ENCODE measurements at places on chromosomes 4 and X.

DNA sequence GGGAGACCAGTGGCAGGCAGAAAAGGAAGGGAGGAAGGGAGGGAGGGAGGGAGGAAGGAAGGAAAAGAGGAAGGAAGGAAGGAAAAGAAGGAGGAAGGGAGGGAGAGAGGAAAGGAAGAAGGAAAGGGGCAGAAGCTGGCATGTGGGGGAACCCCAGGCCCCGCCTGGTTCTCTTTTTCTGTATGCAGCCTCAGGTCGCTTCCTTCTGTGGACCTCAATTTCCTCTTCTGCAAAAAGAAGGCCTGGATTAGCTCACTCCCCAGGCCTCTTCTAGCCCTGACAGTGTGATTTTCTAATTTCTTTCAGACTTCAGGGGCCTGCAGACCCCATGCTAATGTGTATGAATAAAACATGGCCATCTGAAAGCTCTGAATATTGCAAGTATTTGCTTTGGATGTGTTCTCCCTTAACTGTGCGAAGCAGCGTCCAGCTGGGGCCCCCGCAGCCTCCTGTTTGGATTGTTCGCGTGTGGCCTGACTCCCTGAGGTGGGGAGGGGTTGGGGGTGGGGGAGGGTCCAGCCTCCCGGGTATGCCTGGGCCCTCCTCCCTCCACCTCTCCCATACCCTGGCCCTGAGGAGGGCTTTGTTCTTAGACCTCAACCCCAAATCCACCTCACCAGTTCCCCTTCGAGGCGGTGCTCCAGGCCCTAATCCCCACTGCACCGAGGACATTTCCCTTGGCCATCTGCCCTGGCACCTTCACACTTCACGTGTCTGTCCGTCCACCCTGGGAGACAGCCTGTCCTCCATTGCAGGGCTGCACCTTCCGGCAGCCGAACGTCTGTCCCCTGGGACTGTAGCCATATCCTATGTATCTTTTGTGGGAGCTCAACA lies 199.9 kb upstream of the ATP6AP2 start:
- DNase-seq, result no peak

DNA sequence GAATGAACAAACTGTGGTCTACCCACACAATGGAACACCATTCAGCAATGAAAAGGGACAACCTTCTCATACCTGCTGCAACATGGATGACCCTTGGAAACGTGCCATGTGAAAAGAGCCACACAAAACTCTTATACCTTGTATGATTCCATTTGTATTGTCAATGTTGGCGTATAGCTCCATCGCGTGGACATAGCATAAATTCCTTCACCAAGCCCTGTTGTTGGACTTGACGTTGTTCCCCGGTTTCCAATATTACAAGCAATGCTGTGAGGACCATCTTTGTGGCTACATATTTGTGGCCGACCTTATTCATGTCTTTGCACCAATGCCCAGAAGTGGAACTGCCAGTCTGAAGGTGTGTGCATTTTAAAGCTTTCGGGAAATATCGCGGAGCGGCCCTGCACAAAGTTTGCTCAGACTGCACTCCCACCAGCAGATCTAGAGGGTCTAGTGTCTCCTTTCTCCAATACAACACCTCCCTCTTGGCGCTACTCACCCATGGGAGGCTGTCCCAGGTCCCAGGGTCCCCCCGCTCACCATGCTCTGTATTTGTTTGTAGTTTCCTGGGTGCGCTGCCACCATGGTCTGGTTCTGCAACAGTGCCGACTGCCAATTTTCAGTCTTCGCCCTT lies at the start of gene CLDN34:
TSS of gene CLDN34 (plus strand) at position 584 of the 634 bp plus-strand sequence. CDS start at position 584, 0 bp downstream.
- no peak for DNase-seq

DNA sequence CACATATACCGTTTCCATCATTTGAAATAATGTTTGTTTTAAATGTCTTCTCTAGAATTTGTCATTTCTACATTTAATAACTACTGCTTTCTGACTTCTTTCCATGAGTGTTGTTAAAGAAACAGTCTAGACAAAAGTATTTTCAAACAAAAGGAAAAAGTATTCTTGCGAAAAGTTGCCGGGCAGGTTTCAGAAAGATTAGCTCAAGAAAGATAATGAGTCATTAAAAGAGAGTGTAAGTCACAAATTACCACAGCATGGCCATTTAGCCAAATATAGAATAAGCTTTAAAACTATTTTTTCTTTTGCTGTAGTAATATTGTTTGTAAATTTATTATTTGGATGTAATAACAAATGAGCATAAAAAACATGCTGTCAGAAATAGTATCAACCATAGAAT lies 493.0 kb downstream of the TLL1 start:
- DNase-seq, result no peak

- DNase-seq, result no peak
Measured at GRCh38 chr4:137065311-137065710, 467.0 kb downstream of the PCDH18 start.

DNA sequence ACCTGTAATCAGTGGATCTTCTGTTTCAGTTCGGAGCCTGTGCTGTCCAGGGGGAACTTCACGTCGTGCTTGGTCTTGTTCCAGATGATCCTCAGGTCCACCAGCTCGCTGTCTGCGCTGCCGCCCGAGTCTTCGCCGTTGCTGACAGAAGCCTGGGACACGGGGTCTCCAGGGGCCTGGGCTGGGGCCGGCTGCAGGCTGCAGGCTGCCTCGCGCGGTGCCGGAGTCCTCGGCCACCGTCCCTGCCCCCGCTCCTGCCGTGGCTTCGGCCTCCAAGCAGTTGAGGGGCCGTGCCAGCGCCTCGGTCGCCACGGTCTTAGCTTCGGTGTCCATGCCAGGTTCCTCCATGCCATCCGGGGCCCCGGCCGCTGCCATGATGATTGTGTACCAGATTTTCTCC lies 37.3 kb upstream of the CCNI start:
- no peak for DNase-seq

GRCh38 chrX:53093177-53093655 lies 726 bp upstream of the KANTR start:
- peak; percentile 72 for DNase-seq

GRCh38 chr4:47717188-47717587 lies 120.7 kb downstream of the CORIN start:
- no peak for DNase-seq

GRCh38 chrX:111520506-111520905 lies 9.1 kb downstream of the SERTM2 start:
- no peak for DNase-seq

GRCh38 chrX:45731448-45731847 lies 530.8 kb upstream of the DIPK2B start:
- DNase-seq, result no peak

DNA sequence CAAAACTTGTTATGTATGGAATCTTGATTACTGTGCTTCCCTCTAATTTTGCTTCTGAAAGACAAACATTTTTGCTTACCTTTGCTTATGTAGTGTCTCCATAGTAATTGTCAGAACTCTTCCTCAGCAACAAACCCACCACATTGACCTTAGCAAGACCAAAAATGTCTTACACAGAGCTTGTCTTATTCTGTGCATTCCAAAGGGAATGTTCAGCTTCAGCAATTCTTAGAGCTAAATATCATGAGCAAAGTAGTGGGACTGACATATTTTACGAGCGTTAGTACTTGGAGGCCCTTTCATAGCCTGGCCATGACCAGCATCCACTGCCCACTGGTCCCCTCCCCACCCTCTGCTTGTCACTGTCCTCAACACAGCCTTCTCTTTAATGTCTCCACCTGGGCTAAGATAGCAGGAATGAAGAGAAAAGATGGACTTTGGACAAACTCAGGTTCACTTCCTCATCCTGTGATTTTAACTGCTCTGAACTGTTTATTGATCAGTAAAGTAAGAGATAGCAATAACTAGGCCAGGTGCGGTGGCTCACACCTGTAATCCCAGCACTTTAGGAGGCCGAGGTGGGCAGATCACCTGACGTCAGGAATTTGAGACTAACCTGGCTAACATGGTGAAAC lies 15.5 kb upstream of the SH3D19 start:
- DNase-seq, result no peak

DNA sequence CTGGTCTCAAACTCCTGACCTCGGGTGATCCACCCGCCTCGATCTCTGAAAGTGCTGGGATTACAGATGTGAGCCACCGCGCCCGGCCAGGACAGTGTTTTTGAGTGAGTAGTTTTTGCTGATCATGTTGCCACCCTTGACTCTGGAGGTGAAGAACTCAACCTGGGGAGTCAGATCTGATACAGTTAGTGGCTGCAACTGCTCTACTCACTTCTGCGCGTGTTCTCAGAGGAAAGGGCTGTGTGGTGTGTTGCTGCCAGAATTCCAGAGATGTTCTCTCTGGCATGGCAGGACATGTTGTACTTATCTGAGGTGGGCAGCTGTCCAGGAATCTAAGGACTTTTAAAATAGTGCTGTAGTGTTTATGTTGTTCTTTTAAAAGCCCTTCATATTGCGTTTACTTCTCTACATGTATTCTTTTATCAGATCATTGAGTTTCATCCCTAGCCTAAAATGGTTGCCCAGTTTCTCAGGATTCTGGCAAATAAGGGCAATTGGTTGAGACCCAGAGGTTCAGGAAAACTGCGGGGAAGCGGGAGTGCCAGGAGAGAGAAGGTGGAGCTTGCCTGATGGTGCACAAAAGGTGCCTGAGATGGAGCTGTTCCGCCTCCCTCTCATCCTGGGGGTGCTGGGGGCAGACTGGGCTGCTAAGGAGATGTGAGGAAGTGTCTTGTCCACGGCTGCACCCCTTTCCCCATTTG lies 97.7 kb downstream of the ARHGAP10 start:
- DNase-seq, result no peak

- no peak for DNase-seq
Measured at GRCh38 chr4:106425576-106425975, 57.0 kb upstream of the GIMD1 start.

- no peak for DNase-seq
Measured at GRCh38 chr4:2928242-2929176, 34.7 kb downstream of the NOP14 start.

- DNase-seq, result no peak
Measured at GRCh38 chrX:39175418-39176057, 374.3 kb downstream of the MID1IP1 start.

- DNase-seq, result no peak
Measured at GRCh38 chrX:148670277-148670676, 169.9 kb downstream of the AFF2 start.

DNA sequence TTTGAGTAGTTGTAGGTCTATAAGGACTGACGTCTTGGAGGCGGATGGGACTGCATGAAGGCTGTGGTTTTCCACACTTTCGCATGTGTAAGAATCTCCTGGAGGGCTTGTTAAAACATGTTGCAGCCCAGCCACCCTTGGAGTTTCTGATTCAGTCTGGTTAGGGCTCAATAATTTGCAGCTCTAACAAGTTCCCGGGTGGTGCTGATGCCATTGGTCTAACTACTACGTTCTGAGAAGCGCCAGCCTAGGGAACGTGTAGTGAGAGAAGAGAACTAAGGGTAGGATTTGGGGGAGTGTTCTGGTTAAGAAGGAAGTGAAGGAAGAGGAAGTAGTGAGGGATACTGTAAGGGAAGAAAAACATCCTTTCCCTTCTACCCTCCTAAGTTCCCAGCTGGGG lies 138.9 kb downstream of the LARP7 start:
- no peak for DNase-seq

GRCh38 chrX:18789916-18790315 lies 82.5 kb downstream of the PPEF1 start:
- no peak for DNase-seq

DNA sequence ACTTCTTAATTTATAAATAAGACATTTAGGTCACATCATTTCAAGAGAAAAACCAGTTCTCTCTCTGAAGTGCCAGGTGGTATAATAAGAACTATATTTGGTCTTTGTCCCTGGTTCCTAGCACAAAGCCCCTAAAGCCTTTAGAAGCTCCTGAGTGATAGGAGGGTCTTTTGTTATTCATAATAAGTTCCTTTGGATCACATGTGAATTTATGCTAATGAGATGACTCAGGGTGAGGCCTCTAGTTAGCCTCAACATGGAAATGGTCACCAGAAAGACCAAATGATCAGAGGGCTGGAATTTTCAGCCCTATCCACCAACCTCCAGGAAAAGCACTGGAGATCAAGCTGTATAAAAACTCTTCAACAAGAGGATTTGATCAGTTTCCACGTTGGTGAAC lies 68.1 kb upstream of the BLTP1 start:
- DNase-seq, result no peak
